ENCODE measurements at places on chromosomes 4 and X.

DNA sequence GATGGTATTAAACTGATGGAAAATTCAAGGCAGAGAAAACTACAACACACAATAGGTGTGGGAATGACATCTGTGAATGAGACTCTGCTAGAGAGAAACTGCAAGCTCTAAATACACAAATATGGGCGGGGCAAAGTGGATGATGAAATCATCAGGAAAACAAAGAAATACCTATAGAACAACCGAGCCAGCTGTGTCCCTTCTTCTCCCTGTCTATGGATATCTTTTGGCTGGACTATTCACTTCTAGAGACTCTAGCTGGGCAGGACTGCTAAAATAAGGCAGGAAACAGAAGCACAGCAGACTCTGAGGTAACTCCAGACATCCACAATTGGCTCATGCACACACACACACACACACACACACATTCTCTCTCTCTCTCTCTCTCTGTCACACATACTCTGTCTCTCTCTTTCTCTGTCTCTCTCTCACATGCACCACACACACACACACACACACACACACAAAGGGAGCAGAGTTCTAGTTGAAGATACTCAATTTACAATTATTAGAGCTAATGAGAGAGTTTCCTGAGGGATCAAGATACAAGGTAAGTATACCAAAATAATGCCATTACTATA is 27.2 kb upstream of the EDNRA start:
- DNase-seq, result no peak

GRCh38 chr4:81084029-81084428 is 53.5 kb downstream of the BMP3 start:
- no peak for DNase-seq

DNA sequence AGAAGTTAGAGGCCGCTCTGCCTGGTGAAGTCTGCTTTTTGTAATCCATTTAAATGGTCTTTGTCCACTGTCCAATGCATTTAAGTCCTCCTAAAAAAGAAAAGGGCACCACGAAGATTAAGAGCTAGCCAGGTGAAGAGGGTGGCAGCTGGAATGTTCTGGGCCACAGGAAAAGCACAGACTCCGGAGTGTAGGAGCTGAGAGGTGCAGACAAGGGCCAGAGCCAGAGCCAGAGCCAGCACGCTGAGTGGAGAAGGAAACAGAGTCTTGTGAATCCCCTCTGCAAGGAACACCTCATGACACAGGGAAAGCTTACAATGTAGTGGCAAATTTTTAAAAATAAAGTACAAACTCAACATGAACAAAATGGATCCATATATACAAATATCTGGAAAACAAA is 83.6 kb downstream of the TSPAN5 start:
- DNase-seq, result no peak

- no peak for DNase-seq
Measured at GRCh38 chr4:155799794-155800123, 40.9 kb downstream of the GUCY1B1 start.

- no peak for DNase-seq
Measured at GRCh38 chr4:145507636-145508035, 26.0 kb downstream of the SMAD1 start.

DNA sequence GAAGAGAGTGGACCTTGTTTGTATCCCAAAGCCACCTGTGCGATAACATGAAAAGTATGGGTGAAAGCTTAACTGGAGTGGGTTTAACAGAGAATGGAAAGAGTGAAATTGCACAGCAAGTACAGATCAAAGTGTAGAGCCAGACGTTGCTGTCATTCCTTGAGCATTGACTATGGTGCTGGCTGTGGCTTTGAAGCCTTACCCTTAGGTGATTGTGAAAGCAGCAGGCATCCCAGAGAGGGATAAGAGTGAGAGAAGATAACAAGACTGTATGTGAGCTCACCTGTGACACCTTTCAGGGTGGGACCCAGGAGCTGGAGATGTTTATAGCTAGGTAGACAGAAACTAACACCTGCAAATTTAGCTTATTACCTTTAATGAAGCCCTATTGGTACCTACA is 77.6 kb downstream of the CFAP299 start:
- DNase-seq, result no peak

DNA sequence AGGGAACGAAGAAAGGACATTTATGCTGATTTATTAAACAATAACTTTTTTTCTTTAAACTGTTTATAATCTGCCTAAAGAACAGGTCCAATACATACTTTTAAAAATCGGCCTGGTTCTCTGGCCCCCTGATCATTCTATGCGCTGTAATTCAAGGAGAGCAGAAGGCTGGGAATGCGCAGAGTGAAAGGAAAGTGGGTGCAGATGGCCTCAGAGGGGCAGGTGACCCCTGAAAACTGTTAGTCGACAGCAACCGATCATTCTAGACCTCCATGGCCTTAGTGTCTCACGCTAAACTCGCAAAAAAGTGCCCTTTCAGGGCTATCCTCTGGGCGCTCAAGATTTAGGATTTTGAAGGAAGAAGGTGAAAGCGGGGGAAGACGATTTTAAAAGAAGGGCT is 2.2 kb downstream of the PDE5A start:
- DNase-seq, result no peak

Measured in activated gamma-delta T cell treated with Interleukin-2 at 50 U/mL for 16 hours (primary cell).